ENCODE measurements at places on chromosomes 12 and 14.

- DNase-seq = no peak
Observed at GRCh38 chr12:133057446-133057845, 20.1 kb downstream of the ZNF84 start.

GRCh38 chr12:123363390-123363739 is 1.3 kb downstream of the SBNO1 start:
- DNase-seq = no peak

DNA sequence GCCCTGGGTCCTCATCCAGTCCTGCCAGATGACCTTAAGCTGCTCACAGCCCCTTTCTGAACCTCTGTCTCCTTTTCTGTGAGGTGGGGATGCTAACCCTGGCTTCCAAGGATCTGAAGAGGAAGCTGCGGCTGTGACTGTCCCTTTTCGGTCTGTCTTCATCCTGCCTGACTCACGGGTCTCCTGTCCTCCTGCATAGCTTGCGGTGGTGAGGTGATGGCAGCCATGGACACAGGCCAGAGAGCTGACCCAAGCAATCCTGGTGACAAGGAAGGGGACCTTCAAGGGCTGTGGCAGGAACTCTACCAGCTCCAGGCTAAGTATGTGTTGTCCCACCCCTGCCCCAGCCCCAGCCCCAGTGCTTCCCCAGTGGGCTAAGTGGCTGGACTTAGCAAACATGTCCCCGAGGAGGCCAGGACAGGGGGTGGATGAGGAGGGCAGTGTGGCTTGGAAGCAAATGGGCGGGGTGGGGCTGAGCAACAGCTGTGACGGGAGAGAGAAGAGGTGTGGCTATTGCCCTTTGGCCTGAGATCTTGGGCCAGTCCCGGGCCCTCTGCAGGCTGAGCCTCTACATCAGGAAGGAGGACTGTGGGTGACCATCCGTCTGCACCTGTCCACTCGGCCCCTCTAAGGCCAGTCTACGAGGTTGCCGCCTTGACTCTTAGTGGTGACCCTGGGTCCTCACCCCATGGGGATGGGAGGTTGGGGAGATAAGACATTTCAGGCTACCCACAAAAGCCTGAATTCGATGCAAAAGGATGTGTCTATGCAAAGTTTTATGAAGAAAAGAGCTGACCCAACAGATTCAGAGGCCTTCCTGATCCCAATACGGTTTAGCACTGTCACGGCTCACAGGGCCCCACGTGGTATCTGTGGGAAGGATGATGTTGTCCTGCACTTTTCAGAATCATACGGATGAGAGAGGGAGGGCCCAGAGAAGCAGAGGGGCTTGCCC is 1.1 kb downstream of the CCDC197 start:
- no peak for DNase-seq

DNA sequence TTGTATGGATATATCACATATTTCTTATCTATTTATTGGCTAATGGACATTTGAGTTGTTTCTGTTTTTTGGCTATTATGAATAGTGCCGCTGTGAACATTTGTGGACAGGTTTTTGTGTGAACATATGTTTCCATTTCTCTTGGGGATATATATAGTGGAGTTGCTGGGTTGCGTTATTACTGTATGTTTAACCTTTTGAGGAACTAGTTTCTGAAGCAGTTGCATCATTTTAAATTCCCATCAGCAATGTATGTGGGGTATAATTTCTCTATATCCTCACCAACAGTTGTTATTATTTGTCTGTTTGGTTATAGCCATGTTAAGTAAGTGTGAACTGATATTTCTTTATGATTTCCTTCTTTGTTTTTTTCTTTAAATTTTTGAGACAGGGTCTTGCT is 10.7 kb downstream of the TCTN2 start:
- no peak for DNase-seq

- DNase-seq = no peak
Observed at GRCh38 chr12:5440978-5441377, 9.1 kb downstream of the NTF3 start.

- no peak for DNase-seq
Observed at GRCh38 chr12:116172224-116172849, 105.2 kb downstream of the MED13L start.

- no peak for DNase-seq
Observed at GRCh38 chr14:30603402-30603801, 18.7 kb upstream of the SCFD1 start.

DNA sequence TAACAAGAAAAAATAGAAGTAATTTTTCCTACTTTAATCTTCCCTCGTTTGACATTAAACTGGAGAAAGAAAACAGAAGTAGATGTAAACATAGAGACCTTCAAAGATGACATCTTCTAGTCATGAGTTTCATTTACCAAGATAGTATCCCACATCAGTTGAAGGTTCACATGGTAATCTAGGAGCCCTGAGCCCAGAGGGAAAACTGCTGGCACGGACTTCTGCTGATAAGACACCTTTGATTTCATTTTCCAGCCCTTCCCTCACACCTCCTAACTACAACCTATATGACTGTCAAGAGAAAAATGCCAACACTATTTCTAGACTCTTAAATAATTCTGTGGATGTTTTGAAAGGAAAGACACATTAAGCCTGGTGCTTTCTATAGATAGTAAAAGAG is 46.0 kb upstream of the CCDC175 start:
- no peak for DNase-seq

GRCh38 chr12:26557326-26557725 is 275.7 kb downstream of the ITPR2 start:
- DNase-seq = no peak

DNA sequence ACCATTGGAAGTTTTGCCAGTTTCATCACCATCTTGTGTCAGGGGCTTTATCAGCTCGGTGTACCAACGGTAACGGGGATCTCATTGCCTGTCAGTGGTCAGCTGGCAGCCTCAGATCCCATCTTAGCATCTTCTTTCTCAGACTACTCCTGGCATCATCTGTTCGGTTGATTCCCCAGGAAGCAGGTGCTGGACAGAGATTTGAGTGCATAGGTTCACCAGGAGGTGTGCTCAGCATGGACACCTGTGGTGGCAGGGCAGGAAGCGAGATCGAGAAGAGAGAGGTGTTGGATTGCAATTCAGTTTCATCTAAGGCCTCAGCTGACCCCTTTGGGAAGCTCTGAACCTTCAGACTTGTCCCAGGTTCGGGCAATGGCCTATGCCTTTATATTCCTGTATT is 76.0 kb downstream of the C12orf75 start:
- DNase-seq = no peak

All from breast epithelium (tissue), 4 donors.